ENCODE measurements at places on chromosomes 4 and X.
A peak's percentile ranks its signal among the peaks of the same experiment; 100 is the strongest.

- DNase-seq: no peak
Observed at GRCh38 chr4:140724760-140725159, 31.4 kb downstream of the TBC1D9 start.

DNA sequence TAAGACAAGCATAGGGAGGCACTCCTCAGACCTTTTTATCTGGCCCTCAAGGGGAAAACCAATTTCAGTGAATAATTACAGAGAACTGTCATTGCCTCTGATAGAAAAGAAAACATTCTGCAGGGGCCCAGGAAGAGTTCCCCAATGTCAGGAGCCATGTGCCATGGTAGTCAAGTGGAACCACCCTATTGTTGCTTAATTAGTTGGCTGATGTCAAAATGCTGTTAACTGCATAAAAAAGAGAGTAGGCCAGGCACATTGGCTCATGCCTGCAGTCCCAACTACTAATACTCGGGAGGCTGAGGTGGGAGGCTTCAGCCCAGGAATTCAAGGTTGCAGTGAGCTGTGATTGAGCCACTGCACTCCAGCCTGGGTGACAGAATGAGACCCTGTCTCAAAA is 28.6 kb upstream of the OGT start:
- DNase-seq: no peak

- no peak for DNase-seq
Observed at GRCh38 chr4:23144707-23145106, 452.0 kb downstream of the GBA3 start.

- no peak for DNase-seq
Observed at GRCh38 chrX:118534716-118535493, 39.3 kb downstream of the DOCK11 start.

DNA sequence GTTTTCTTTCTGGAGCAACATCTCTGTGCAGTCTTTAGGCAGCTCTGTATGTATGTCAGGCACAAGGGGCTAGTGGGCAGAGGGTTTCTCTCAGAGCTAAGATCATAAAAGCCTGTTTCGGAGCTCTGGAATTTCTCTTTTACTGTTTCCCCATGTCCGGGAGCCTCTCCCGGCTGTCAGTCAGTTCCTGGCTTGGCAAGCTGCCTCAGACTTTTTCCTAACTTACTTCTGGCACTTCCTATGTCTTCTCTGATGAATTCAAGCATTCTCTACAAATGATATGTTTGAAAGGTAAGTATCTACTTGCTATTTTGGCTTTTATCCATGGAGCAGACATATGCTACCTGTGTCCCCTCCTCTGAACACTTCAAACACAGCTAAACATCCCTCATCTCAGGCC is 129.3 kb upstream of the PGRMC2 start:
- no peak for DNase-seq

- DNase-seq: peak; percentile 37
Observed at GRCh38 chrX:3142259-3143042, 101.2 kb downstream of the ARSF start.

DNA sequence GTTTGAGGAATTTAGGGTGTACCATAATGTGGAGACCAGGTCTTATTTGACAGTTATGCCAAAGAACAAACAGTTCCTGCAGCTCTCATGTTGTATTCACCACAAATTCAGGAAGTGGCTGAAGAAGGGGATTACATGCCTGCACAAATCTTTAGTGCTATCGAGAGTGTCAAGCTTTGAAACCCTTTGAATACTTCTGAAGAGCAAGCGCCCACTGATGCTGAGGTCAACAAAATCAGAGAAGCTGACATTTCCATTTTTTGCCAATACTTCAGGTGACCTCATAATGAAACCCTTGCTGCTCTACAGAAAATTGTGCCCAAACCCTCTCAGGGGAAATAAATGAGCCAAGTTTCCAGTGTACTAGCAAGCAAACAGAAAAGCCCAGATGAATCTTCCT is 28.4 kb downstream of the PAK3 start:
- DNase-seq: no peak

DNA sequence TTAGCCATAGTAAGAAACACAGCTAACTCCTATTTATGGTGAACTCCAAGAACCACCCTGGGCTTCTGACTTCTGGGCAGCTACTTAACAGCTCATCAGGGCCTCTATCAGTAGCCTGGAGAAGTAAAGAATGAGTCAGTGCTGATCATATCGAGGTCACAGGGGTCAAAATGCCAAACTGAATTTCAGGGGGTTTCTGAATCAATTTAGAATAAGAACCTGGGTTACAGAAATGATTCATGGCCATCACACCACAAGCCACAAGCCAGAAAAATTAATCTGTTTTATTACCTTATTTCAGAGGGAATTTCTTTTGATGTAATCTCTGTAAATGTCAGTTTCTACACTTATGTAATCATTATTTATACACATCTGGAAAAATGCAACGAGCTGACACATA is 64.4 kb downstream of the CHST7 start:
- DNase-seq: no peak

DNA sequence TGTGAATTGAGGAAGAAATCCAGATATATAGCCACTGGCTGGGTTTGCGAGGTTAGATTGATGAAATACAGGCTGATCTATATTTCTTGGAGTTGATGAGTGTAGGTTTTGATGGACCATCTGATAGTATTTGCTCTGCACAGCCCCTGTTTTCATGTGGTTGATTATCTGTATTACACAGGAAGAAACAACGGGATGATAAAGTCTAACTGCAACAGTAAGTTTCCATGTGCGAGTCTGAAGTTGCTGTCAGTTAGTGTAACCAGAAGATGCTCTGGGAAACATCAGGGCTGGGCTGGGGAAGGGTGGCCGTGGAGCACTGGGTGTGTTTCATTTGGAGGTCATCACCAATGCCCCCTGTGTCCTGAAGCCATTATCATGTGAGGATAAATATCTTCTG is 148.4 kb upstream of the SFRP2 start:
- no peak for DNase-seq

DNA sequence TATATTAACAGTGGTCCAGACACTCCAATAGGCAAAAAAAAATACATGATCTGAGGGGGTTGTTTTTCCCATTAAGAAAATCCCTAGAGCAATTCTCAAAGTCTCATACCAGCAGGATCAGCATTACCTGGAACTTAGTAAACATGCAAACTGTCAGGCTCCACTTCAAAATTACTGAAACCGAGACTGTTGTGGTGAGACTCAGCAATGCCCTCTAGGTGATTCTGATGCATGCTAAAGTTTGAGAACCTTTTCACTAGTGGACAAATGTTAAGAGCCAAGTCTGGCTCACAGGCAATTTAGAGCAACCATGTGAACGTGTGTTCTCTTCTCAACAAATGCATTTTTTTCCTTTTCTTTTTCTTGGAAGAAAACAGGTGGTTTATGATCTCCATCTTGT is 30.2 kb downstream of the NEK1 start:
- DNase-seq: no peak

DNA sequence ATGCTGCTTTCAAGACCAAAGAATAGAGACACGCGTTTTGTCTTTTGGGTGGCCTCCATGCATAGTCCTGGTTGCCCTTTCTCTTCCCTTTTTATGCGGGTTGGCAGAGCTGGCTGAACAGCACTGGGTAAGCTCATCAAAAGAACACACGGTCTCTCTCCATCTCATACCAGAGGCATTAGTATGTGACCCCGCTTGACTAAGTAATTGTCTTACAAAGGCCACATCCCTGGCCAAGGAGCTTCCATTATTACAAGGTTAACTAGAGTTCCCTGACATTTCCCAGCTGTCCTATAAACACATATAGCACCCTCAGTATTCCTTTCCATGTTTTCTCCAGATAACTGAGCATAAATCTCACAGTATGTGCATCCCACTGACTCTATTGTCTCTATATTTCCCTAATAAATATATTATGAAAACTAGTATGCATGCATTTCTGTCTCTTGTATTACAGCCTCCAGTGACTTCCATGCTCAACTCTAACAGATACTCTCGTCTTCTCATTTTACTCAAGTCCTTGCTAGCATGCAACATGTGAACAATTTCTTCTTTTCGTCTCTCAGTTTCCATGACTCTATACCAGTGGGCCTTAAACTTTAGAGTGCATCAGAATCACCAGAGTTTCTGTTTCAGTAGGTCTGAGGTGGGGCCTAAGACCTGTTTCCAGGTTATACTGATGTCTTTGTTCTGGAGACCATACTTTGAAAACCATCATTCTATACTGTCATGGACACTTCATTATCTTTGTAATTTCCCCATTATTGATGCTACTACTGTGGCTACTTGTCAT is 247.7 kb upstream of the ARSJ start:
- no peak for DNase-seq

- DNase-seq: no peak
Observed at GRCh38 chr4:26131711-26132110, 189.1 kb upstream of the RBPJ start.

GRCh38 chrX:75603833-75604232 is 81.0 kb upstream of the ZDHHC15 start:
- DNase-seq: no peak

GRCh38 chrX:13750204-13750603 is 15.7 kb downstream of the OFD1 start:
- no peak for DNase-seq

DNA sequence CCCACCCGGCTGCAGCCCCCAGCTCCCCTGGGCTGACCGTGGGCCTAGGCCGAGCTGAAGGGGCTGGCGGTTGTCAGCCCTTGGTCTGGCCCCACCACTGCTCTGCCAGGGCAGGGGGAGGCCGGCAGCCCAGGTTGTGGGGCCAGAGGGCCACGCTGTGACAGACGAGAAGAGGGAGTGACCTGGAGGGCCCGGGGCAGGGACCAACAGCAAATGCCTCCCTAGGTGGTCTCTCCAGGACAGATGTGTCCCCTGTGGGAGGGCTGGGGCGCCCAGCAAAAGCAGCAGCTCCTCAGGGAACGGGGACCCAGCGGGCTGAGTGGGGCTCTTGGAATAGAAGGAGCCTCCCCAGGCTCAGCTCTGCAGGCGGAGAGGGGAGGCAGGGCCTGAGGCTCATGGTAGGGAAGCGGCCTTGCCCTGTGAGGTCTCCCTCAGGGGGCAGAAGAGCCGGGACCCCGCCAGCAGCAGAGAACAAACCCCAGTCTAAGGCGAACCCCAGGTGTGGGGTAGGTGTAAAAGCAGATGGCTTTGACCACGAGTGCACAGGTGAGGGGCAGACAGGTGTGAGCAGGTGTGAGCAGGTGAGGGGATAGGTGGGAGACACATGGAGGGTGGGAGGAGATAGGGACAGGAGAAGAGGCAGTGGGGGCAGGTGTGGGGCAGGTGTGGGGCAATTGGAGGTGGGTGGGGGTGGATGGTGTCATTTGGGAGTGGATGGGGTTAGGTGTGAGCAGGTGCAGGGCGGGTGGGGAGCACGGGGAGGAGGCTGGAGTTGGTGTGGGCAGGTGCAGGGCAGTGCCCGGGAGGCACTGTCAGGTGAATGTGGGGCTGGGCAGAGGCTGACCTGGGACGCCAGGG is 34.1 kb upstream of the SPON2 start:
- DNase-seq: no peak

GRCh38 chr4:6405397-6405706 is 67.1 kb downstream of the PPP2R2C start:
- no peak for DNase-seq

DNA sequence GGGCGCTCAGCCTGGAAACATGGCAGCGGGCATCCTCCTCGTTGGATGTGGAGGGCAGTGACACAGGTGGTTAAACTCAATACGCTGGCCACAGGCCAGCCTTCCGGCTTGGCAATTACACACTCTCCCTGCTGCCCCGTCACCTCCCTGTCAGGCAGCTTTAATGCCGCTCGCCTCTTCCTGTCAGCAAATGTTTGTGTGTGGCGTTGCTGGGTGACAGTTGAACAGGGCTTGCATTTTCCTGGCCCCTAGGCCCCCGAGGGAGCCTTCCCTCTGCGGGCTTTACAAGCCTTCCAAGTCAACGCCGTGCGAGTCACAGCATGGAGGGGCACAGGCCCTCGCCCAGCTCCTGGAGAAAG is 620.0 kb downstream of the BCOR start:
- no peak for DNase-seq

- DNase-seq: no peak
Observed at GRCh38 chr4:56906489-56907393, 959 bp upstream of the REST start.

- DNase-seq: no peak
Observed at GRCh38 chrX:32397562-32398216, 813.7 kb downstream of the DMD start.

DNA sequence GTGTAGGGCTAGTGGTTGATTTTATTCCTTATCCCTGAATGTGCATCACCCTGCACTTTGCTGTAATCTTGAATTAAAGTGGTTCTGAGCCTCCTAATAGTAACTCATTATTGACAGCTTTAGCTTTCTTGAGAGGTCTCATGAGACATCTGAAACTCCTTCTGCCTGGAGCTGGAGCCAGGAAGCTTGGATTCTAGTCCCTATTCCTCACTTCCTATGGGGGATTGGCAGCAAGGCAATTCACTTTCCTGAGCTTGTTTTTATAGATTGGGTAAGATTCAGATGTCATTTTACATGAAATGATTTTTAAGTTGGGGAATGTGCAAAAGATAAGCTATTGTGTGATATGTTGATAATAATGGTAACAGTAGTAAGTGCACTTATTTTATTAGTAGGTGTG is 17.1 kb upstream of the ETNPPL start:
- DNase-seq: no peak

DNA sequence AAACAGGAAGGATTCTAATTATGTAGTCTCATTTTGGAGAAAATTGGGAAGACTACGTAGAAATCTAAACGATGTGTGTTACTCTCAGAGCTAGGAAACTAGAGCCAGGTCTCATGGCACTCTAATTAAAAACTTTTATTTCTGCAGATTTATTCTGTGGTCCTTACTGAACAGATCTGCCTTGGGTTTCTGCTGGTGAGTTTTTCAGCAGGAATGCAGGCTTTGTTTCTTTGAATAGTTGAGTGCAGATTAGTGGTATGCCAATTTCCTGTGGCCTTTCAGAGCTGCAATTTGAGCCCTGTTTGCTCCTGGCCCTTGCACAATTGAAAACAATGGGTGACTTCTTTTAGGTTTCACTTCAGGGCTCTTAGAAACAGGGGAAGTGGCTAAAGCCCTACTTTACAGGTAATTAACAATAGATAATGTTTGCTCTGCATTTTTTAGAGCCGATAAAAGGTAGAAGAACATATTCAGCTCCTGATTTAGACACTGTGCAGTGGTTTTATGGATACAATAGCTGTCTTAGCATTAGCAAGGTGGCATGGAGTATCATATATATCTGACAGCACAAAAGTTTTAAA is 21.8 kb downstream of the SPRY1 start:
- peak; percentile 63 for DNase-seq

DNA sequence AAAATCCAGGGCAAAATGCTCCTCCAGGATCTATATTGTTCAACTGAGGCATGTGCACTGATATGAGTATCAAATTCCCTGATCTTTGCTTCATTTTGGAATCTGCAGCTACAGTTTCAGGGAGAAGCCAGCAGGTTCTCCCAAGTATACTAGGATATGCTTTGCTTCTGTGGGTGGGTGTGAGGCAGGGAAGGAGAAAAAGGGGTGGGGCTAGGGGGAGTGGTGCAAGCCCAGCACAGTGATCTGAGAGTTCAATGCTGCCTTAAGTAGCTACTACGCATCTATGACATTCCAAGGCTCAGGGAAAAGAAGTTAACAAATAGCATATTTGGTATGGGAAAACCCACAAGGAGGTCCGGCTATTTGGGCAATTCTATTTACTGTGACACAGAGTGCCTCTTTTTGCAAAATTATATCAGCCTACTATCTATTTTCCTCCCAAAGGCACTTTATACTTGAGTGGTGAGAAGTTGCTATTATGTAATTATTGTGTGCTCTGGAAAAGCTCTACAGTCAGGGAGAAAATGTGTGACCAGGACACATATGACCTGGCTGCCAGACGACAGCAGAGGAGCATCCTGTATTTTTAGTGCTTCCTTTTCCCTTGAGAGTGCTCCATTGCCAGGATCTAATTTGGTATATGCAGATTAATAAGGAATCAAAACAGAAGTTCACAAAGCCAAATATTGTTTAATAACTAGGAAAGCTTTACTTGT is 162.0 kb downstream of the RNF150 start:
- no peak for DNase-seq
